ENCODE measurements at places on chromosomes 13 and 19.

- DNase-seq, result no peak
Measured at GRCh38 chr19:51830274-51830673, 35.3 kb downstream of the FPR3 start.

GRCh38 chr19:34320277-34320676 lies 44.7 kb upstream of the GPI start:
- peak; percentile 33 for DNase-seq

DNA sequence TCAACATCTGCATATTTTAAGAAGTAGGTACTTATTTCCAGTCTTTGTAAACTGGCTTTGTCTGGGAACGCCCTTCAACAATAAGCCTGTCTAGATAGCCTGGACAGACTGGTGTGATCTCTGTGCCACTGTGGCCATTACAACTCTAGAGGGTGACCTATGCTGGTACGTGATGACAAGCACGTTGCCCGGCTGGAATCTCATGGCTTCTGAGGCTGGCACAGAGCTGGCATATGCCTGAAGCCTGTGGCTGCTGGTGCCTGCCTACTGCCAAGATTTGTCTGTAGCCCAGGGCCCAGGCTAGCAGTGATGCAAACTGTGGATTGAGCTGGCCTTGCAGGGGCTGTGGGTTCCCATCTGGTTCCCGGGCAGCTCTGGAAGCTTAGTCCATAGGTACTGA lies 34.0 kb downstream of the IGFL3 start:
- DNase-seq, result no peak

DNA sequence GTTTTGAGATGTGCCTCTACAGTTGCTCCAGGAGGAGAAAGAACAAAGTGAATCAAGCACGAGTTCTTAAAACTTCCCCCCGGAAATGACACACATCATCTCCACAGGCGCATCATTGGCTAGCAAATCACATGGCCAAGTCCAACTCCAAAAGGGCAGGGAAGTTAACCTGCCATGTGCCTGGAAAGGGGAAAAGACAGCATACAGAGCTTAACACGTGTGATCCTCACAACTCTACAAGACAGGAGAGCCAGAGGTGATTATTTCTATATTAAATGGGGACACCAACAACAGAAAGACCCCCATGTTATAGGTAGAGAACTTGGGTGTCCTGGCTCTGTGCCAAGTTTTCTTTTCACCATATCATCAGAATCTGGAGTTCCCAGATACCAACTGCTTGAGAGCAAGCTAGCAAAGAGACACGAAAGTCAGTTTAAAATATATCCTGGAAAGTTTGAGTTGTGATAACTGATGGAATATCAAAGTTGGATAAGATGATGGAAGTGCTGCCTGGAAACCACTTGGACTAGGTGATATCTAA lies 871.1 kb downstream of the UQCRFS1 start:
- no peak for DNase-seq

DNA sequence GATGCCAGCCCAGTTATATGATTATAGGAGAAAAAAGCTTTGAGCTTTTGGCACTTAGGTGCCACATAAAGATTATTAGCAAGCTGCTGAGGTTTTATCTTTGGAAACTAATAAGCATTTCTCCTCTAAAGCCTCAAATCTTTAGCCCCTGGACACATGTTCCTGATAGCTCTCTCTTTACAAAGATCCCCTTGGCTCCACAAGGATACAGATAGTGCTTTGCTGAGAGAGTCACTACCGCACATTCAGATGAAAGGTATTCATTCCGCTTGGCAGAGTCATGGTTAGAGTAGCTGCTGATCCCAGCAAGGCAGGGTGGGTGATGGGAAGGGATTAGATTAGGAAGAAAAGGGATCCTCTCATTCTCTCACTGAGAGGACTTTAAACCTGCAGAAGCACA lies 28.2 kb upstream of the PSG7 start:
- no peak for DNase-seq

DNA sequence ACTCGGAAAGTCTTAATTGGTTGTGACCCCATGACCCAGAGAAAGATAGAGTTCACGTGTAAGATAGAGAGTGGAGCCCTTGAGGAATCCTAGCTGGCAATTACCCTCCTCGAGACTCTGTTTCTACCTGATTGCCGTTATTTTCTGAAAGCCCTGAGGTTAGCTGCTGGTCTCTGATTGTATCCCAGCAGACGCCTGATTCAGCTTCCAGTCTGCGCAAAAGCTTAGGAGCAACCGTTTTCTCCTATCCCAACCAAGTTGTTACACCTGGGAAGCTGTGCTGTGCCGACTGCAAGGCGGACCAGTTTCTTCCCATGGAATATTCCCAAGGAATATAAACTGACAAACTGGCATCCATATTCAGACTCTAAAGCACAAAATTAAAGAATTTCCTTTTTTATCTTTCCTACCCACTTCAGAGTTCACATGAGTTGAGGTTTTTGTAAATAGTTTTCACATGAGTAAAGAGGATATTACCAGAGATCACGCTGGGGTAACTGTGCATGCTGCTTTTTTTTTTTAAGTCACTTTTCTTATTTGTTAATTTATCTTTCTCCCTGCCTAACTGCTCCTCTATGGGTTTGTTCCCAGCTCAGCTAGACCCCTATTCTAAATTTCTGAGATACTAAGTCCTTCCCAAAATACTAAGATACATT lies 1.5 kb upstream of the TRPC4 start:
- DNase-seq, result no peak

DNA sequence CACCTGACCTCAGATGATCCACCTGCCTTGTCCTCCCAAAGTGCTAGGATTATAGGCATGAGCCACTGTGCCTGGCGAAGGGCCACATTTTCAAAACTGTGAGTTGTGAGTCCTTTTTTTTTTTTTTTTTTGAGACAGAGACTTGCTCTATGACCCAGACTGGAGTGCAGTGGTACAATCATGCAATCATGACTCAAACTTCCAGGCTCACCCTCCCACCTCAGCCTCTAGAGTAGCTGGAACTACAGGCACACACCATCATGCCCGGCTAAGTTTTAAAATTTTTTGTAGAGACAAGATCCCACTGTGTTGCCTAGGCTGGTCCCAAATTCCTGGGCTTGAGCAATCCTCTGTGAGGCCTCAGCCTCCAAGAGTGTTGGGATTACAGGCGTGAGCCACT lies 3.8 kb upstream of the MYPOP start:
- DNase-seq, result no peak

- no peak for DNase-seq
Measured at GRCh38 chr13:102907016-102907756, 61.4 kb downstream of the ERCC5 start.

DNA sequence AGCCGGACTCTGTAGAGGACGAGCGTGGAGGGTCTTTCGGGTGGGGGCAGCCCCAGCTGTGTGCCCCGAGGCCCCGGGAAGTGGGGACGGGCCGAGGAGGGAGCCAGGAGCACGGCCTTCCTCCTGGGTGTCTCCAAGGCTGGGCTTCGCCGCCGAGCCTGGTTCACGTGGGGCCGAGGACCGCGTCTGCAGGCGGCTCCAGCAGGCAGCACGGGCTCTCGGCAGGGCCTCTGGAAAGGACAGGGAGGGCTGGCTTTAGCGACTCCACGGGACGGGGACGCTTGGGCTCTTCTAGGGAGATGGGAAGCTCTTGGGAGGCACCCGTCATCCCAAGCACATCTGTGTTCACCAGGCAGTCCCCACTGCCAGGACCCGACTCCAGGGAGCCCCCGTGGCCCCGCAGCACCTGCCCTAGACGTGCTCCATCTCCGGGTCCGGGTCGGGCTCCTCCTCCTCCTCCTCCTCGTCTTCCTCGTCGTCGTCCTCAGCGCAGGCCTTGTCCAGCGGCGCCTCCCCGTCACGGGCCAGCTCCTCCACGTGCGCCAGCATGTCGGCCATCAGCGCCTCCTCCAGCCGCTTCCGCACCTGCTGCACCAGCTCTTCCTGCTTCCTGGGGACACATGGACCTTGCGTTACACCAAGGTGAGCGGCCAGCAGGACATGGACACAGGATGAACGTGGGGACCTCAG lies 9.9 kb upstream of the MEX3D start:
- DNase-seq, result no peak

- DNase-seq, result no peak
Measured at GRCh38 chr13:113791226-113791625, 32.2 kb downstream of the TMEM255B start.

- no peak for DNase-seq
Measured at GRCh38 chr19:33482476-33482875, 39.1 kb downstream of the PEPD start.

GRCh38 chr19:48928164-48929025 lies 5.1 kb upstream of the DHDH start:
- no peak for DNase-seq

- no peak for DNase-seq
Measured at GRCh38 chr13:74040200-74040599, 94.0 kb downstream of the KLF12 start.

- no peak for DNase-seq
Measured at GRCh38 chr13:113854238-113855011, 9.5 kb downstream of the GAS6 start.

- no peak for DNase-seq
Measured at GRCh38 chr13:41746259-41746658, 214.7 kb downstream of the VWA8 start.

GRCh38 chr13:47220453-47221140 lies 323.7 kb upstream of the HTR2A start:
- DNase-seq, result no peak

GRCh38 chr13:30466841-30467252 lies 1.1 kb upstream of the HMGB1 start:
- DNase-seq, result no peak

DNA sequence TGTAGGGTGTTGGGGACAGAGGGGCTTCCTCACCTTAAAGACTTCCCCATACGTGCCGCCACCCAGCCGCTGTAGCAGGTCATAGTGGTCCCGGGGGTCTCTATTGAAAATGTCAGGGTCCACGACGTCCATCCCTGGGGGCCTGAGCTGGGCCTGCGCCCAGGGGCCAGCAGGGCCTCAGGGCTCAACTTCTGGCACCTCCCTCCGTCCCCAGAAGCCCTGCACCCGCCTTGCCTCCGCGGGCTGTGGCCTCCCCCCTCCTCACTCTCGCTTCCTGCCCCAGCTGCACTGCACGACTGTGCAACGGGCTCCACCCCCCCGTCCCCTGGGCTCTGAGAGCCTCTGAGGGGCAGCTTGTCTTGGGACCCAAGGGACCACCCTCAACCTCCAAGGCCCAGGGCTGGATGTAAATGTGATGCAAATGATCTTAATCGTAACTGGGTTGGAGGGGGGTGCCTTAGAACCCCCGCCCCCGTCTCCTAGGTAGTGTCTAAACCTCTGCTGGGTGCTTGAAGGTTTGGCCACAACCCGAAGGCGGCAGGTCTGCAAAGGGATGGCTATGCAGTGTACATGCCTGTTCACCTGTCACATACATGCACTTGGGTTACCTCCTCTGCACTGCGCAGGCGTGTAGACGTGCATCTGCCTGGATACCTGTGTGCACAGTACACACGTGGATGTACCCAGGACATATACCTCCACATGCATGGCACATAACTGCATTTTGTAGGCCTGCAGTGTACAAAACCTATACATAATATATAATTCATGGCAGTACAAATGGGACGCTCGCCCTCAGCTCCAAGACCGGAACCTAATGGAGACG lies at the start of gene MAP4K1:
MAP4K1 (minus strand) TSS at position 190 of the 826 bp plus-strand sequence; CDS start at position 132, 58 bp downstream.
- peak; percentile 19 for DNase-seq

DNA sequence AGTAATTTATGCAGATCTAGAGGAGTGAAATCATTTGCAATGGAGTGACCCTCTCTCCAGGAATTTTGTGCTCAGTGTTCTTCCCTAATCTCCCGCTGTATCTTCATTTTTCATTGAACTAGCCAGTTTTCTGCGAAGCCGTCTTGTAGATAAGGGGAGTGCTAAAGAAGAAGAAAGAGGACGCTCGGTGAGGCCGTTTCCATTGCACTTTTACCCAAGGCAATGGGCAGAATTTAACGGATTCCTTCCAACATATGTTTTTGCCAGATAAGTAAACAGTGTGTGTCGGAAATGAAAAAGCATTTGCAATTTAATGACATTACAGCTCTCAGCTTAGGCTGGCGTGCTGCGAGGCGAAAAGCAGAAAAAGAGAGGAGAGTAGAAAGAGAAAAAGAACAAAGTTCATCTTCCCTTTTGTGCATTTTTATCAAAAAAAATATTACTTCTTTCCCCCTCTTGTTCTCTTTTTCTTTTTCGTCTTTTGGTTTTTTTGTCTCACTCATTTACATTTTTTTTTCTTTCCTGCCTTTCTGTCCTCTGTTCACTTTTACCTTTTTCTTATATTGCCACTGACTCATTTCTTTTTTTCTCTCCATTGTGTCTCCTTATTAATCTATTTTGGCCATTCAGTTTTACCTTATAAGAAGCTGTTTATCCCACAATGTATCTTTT lies 49.9 kb downstream of the SOX21 start:
- no peak for DNase-seq

DNA sequence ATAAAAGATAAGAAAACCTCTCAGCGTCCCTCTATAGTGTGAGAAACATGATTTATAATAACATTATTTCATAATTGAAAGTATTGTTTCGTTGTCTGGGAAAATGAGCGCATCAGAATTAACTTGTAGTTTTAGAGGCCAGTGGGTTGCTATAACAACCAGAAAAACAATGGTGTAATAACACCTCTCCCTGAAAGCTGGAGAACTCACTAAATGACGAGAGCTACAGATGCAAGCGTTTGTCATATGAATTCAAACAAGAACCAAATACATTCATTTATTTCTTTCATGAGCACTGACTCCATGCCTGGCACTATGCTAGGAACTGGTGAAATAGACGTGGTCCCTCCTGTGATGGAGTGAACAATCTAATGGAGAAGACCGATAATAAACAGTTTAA lies 16.3 kb downstream of the KBTBD7 start:
- DNase-seq, result no peak

DNA sequence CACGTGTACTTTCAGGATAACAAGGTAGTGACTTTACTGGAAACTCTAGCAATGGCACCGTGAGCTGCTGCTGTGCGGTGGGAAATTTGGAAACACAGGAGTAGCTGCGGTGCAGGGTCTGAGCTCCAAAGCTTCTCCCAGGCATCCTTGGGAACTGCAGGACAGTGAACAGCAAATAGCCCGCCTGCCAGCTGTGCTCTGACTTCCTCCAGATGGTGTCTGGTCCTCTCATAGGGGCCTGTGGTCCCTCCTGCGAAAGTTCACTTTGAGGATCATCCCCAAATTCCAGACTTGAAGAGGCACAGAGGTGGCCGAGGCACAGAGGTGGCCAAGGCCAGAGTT lies 287.3 kb upstream of the MAB21L1 start:
- no peak for DNase-seq

DNA sequence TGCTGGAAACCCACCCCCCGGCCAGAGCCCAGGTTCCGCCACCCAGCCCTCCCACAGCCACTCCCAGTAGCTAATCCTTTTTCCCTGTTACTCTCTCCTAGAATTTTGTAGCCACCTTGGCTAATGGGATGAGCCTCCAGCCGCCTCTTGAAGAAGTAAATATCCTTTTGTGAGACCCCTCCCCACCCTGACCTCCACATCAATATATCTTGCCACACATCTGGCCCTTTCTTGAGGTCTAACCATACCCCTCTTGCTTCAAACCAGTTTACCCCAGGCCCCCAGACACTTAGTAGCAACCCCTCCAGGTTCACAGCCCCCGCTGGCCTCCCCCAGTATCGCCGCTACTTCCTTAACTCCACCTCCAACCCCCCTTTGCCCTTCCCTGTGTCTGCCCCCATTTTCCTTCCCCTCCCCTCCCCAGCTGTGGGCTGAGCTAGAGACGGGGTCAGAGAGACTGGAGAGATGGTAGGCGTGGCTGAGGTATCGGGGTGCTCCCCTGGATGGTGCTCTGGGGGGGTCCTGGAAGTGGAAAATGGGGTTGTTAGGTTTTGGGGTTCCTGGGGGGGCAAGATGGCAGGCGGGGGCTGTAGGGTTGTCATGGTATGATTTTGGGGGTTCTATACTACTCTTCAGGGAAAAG lies 2.8 kb downstream of the PRMT1 start:
- DNase-seq, result no peak
